ENCODE measurements at places on chromosomes 5 and 9. TPM values are rescaled to one million over a fixed set of nuclear protein-coding genes. Genes with fewer than 3 reads are reported as not detected.
A peak's percentile ranks its signal among the peaks of the same experiment; 100 is the strongest.

GRCh38 chr5:44167540-44167939 lies 221.7 kb downstream of the FGF10 start:
- H3K4me1 ChIP-seq: no peaks in the 10 kb centered on the region
- H3K27me3 ChIP-seq: no peaks in the 10 kb centered on the region
- no peak overlapping the region for H3K27ac ChIP-seq
- no peak for DNase-seq
- H3K36me3 ChIP-seq: no peaks in the 10 kb centered on the region

- no peaks in the 10 kb centered on the region for H3K36me3 ChIP-seq
- H3K27ac ChIP-seq: peak overlapping the region; percentile 31
- no peaks in the 10 kb centered on the region for H3K27me3 ChIP-seq
- peaks cover 14% of the 10 kb centered on the region for H3K4me1 ChIP-seq
- DNase-seq: peak; percentile 57
Observed at GRCh38 chr5:154221371-154221896, 30.9 kb downstream of the GALNT10 start.

DNA sequence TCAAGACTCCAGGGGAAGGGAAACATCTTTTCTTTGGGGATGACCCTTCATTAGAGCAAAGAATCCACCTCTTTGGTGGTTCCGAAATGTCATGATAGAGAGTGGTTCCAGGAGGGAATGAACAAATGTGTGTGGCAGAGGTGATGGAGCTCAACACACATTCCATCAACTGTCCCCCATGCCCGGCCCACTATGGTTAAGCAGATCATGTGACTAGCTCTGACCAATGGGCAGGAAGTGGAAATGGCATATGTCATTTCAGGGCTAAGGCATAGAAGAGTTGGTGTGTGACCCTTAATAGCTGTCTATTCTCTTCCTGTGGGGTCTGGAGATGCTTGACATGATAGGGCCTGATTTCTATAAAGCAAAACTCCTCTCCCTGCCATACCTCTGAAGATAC lies 194.6 kb downstream of the GAS1 start:
- no peaks in the 10 kb centered on the region for H3K4me1 ChIP-seq
- no peak overlapping the region for H3K4me3 ChIP-seq
- H3K27me3 ChIP-seq: no peaks in the 10 kb centered on the region
- H3K27ac ChIP-seq: no peak overlapping the region
- H3K36me3 ChIP-seq: no peaks in the 10 kb centered on the region

GRCh38 chr9:120934281-120934680 lies 7.7 kb upstream of the TRAF1 start:
- no peaks in the 10 kb centered on the region for H3K27me3 ChIP-seq
- no peak for DNase-seq
- H3K27ac ChIP-seq: peak overlapping the region; percentile 92
- no peak overlapping the region for H3K4me3 ChIP-seq
- H3K4me1 ChIP-seq: peaks cover 72% of the 10 kb centered on the region

GRCh38 chr5:152246401-152246800 lies 158.7 kb downstream of the NMUR2 start:
- no peaks in the 10 kb centered on the region for H3K4me1 ChIP-seq
- peak; percentile 25 for DNase-seq
- no peak overlapping the region for H3K4me3 ChIP-seq
- no peak overlapping the region for H3K27ac ChIP-seq

Gene ORM2
- total RNA-seq: not detected

Gene MLANA
- not detected for total RNA-seq

Gene PFN3
- not detected for total RNA-seq

Gene SPATA31D4
- not detected for total RNA-seq

Gene FAM163B
- total RNA-seq: 12.9 TPM

Gene FOXD4L4
- total RNA-seq: 0.28 TPM

Gene ROPN1L
- total RNA-seq: 3.9 TPM

Gene TRPM6
- total RNA-seq: under 0.01 TPM
